ENCODE measurements at places on chromosomes 4 and X.

DNA sequence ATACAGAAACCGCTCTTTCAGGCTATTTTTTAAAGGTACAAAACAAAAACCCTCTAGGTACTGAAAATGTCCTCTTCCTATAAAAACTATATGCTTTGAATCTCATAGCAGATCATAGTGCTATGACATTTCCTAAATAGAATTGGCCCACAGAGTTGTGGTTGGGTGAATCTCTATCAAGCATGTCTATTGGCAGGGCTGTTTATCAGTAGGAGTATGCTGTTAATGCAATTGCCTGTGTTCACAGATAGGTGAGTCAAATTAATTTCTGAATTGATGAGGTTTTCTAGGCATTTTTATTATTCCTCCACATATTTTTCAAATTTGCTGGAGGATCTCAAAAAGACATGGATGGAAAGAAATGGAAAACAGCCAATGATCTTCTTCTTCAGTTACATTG is 73.9 kb downstream of the QRFPR start:
- no peak for DNase-seq

- DNase-seq, result no peak
Observed at GRCh38 chr4:182369211-182369610, 126.0 kb downstream of the TENM3 start.

DNA sequence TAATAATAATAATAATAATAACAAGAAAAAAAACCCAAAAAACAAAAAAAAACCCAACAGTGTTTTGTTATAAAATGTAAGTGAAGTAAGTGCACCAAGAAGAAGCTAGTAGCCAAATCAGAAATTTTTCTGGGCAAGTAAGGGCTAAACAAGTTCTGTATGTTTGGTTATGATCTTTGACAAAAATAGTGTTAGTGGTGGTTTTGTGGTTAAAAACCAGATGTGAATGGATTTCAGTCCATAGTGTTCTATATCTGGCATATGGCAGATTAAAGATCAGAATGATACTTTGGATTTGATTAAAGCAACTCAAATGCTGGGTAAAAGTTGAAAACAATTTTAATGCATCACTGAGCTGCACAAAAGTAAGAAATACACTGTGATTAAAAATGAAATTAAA is 116.5 kb upstream of the NDST4 start:
- DNase-seq, result no peak

GRCh38 chr4:159126716-159127115 is 23.8 kb downstream of the RAPGEF2 start:
- no peak for DNase-seq

- no peak for DNase-seq
Observed at GRCh38 chrX:16587836-16588235, 62.1 kb upstream of the S100G start.

- DNase-seq, result peak; percentile 74
Observed at GRCh38 chrX:101415180-101416145, 7.4 kb downstream of the HNRNPH2 start.

DNA sequence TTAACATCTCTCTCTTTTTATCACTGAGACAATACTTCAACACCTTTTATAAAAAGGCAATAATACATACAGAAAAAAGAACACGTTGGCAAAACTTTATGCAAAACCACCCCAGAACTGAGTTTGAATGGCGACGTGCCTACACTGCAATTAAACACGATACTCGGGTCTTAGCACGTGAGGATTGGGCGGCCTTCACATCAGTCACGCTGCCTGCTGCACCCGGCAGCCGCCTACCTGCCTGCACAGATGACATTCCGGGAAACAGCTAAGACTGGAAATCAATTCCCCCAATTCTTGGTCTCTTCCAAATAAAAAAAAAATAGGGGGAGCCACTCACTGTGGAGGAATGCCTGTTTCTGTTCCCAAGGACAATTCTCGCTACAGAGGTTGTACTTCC is 68.2 kb downstream of the NYX start:
- DNase-seq, result no peak

DNA sequence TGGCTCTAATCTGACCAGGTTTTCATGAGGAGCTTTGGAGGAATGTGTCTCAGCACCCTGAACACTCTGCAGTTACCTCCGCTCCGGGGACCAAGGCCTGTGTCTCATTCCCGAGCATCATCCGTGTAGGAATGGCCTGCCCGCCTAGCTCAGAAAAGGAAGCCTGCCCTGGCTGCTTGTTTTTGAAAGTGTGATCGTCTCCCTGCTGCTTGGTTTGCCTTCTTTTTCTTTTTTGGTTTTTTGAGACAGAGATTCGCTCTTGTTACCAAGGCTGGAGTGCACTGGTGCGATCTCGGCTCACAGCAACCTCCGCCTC is 73.3 kb downstream of the CRLF2 start:
- no peak for DNase-seq

DNA sequence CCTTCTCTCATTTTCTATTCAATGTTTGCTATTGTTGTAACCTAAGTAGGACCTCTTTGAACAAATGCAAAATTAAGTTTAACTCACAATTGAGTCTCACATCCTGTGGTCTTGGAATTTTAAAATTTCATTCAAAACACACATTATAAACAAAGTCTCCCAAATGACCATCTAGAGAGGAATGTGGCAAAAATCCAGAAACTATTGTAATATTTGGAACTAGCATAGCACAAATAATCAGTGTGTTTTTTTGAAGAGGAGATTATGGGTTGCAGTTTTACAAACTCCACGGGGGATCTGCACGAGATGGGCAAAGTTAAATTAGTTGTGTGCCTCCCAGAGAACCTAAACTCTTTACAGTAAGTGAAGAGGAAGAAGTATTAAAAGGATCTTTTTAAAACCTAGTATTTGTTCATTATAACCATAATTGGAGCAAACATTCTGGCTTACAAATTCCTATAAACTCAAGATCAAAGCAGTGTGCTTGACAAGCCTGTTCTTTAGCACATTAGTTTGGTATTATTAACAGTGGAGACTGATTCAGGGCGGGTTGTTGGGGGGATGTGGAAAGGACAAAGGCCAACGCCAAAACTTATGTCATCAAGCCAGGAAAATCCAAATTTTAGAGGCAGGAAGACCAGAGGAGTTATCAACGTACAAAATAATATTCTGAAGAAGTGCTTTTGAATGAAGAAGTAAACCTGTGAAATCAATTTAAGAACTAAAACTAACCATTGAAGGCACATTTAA is 22.4 kb upstream of the RBPJ start:
- DNase-seq, result no peak

DNA sequence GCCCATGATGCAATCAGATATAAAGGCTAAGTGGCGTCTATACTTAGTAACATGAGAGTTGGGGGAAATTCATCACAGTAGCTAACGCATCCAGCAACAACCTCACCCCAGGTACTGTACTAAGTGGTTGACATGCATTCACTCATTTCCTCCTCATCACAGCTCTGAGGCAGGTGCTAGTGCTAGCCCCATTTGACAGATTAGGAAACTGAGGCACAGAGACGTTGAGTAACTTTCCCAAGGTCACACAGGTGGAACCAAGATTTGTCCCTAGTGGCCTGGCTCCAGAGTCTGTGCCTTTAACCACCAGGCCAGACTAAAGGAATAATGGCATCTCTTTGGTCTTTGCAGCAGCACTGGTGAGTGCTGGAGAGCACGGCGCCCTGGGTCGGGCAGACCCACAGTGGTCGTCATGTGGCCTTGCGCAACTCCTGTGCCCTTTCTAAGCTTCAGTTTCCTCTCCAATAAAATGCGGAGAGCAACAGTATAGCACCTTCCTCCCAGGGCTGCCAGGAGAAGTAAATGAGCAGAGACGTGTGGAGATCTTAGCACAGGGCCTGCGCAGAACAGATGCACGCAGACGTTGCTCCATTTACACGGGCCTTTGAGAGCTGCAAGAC is 186.4 kb downstream of the BCOR start:
- DNase-seq, result no peak

DNA sequence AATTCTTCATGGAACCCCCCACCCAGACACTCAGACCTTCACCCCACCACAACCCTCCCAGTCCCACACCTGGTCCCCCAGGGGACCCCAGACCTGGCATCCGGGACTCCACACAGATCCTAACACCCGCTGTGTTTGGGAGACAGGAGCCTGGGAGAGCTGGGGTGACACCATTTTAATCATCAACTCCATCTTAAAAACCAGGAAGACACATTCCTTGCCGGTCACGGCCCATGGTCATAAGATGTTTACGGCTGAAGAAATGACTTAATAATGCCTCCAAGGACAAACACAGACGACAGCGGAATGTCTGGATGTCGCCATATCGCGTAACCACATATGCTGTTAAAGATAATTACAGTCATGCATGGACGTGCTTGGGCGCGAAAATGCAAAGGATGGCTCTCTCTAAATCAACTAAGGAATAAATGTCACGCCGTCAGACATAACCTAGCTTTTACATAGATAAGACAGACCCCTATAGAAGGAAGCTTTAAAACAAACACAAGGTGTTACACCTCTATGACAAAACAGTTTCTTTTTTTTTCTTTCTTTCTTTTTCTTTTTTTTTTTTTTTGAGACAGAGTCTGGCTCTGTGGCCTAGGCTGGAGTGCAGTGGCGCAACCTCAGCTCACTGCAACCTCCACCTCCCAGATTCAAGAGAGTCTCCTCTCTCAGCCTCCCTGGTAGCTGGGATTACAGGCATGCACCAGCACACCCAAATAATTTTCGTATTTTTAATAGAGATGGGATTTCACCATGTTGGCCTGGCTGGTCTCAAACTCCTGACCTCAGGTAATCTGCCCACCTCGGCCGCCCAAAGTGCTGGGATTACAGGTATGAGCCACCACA is 2.1 kb upstream of the DHRSX start:
- no peak for DNase-seq

DNA sequence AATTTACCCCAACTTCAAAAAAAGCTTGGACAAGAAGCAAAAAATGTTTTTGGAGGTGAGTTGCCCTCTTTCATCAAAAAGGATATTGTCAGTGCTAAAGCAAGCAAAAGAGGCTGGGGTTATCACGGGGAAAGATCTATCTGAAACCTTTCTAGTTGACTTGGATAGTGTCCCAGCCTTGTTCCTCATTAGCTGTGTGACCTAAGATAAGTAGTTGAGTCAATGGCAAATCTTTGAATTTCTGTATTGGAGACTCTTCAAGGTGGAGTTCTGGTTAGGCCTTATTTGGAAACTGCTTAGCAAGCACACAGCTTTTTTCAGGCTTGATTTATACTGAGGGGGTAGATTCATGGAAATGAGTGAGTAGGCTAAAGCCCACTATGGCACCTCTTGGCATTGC is 271.6 kb downstream of the GRIA3 start:
- no peak for DNase-seq

DNA sequence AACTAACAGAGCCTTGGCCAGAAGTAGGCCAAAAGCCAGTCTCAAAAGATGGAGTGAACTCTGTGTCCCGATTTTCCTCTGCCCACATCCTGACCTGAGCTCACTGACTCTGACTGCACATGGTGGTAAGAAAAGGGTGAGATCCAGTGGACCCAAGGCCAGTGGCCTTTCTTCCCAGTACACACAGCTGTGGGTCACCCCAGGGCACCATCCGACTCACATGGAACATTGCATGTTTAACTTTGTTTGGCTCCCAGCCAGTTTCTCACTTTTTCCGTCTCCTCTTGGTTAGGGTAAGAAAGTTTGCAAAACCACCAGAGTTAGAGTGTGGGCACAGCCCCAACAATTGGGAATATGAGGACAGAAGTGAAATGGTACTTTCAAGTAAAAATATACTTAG is 69.8 kb downstream of the GAB1 start:
- no peak for DNase-seq

DNA sequence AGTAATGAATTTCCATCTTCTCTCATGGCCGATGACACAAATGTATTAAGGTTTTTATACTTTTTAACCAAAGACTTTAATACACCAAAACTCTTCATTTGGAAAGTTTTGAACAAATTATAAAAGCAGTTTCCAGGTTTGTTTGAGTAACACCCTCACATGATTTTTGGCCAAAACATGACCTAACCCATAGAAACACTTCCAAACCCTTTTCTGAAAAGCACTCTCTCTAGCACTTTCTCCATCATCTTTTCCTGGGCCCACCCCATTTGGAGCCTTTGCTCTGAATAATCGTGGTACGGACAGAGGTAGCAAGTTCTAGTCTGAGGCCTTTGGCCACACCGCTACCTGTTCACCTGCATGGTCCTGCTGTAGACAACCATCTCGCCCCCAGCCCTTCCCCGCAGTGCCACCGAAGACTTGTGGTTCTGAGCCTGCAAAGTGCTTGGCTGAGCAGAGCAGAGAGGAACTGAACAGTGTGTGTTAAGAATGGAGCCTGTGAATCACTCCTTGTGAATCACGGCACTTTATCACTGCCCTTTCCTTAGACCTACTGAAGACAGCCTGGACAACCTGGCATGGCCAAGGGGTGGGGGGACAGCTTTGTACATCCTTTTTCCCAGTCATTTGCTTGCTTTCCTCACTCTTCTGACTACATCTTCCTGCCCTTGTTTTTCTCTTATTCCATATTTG is 181.8 kb downstream of the PTTG2 start:
- DNase-seq, result no peak

DNA sequence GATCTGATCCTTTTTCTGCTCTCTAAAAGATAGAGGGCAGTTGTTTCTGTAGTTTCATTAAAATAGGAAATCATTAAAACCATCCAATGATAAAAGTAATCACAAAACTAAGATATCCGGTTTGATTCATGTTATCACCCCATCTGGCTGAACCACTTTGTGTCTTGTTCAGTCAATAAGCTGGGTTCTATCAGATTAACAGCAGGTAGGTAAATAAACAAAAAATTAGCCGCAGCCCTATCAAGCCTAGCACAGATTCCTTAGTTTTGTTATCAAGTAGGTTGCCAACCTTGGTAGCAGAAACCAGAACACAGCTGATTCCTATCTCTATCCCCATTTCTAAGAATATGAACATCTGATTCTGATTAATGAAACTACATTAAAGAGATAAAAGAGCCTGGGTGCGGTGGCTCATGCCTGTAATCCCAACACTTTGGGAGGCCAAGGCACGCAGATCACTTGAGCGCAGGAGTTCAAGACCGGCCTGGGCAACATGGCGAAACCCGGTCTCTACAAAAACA is 118.6 kb upstream of the PLAC1 start:
- no peak for DNase-seq

GRCh38 chr4:7813674-7814073 is 126.0 kb downstream of the AFAP1 start:
- DNase-seq, result no peak

- no peak for DNase-seq
Observed at GRCh38 chrX:69614886-69615285, 1.0 kb upstream of the EDA start.

DNA sequence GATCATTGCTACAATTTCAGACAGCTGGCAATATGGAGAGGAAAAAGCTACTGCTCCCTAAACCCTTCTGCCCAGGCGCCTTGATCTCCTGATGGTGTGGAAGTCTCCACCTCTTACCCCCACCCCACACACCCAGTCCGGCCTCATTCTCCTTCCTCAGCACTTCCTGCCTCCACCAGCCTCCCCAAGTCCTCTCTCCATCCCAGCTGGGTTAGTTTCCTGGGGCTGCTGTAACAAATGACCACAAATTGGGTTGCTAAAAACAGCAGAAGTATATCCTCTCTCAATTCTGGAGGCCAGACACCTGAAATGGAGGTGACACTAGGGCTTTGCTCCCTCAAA is 1.1 kb upstream of the CCNQ start:
- DNase-seq, result no peak

DNA sequence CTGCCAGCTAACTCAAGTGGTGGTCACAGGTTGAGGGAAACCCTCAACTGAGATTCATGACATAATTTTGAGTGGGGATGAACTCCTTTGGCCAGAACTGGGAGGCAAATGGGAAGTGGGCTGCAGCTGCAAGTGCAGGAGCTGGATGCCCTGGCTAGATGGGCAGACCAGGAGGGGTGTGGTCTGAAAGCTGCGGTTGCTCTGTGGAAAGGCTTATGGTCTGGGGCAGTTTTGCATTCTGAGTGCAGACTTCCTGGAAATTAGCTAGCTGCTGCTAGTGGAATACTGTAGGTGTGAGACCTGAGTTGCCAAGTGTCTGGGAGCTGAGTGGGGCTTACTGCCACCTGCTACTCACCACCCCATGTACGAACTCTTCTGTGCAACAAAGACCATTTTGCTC is 52.1 kb upstream of the NAP1L2 start:
- no peak for DNase-seq
